ENCODE measurements at places on chromosomes 1 and 21.

GRCh38 chr1:45403298-45403697 lies 63.1 kb upstream of the MUTYH start:
- no peak for DNase-seq

GRCh38 chr1:22414244-22414751 lies 37.4 kb upstream of the ZBTB40 start:
- no peak for DNase-seq

DNA sequence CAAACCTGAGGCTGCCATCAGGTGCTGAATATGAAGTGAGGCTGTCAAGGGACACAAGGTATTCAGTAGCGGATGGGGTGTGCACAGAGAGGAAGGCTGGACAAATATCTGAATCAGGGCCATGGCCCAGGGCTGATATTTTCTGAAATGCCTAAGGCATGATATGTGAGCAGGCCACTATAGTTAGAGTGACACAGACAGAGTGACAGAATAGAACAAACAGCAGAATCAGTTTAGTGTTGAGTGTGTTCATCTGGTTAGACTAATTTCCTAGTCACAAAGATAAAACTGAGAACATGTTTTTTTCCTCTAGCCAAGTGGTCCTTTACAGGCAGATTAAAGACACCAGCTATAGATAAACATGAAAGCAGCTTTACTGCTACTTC lies 3.9 kb downstream of the OVAAL start:
- no peak for DNase-seq

DNA sequence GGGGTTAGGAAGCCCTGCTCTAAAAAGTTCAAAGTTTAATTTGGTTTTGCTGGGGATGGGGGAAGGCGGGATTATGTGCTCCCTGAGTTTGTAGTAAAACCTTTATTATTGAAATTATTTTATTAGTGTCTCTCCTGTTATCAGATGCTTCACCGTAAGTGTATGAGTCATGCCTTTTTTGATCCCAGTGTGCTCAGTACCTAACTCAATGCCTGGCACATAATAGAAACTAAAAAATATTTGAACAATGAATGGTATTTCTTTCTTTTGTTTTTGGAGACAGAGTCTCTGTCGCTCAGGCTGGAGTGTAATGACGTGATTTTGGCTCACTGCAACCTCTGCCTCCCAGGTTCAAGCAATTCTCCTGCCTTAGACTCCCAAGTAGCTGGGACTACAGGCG lies 6.4 kb downstream of the SNRPE start:
- DNase-seq: no peak

GRCh38 chr1:13794231-13795187 lies 94.5 kb downstream of the PRDM2 start:
- no peak for DNase-seq

DNA sequence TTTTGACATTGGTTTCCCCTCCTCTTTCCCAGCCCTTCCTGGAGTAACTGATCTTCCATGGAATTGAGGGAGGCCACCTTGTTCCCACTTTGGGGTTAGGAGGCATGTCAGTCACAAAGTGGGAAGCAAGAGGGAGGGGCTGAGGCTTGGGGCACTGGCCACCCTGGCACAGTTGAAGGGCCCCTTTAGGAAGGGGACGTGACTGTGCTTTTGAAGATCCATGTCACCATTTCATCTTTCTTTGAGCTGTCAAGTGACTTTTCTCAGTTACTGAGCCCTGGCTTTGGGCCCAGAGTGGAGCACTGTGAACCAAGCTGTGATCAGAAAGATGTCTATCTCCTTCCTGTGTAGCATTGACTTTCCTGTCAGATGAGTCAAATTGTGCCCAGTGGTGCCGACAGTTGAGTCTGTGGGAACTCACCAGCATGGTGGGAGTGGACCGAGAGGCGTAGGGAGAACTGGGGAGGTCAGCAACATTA lies 38.5 kb upstream of the TDRD10 start:
- DNase-seq: peak; percentile 44

DNA sequence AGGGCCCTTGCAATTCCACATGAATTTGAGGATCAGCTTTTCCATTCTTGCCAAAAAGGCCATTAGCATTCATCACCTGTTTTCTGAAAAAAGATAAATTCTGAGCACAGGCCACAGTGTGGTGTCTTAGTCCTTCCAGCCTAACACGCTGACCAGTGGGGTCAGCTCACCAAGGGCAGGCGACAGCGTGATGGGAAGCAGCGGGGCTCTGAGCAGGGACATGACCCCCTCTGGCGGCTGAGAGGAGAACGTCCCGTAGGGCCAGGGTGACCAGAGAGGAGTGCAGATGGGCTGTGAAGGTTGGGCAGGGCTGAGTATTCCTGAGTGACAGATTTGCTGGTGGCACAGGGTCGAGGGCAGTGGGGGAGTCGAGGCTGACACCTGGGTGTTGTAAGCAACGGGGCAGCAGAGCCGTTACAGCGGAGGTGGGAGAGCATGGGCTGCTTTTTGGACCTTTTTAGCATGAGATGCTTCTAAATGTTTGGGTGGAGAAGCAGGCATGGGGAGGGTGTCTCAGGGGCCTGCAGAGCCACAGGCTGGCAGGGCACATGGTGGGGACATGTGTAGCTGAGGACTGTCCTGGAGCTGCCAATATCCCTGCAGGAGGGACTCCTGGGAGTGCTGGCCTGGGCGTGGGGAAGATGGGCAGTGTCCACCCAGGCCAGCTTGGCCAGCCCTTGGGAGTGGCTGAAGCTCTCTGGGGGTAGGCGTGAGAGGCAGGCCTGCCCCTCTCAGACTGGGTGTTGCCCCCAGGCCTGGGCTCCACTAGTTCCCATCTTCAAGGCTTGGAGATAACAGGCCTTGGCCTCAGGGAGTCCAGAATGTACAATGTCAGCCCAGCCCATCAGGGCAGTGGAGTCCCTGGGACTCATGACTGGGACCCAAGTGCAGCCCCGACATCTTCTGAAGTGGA lies 8.6 kb upstream of the CALML6 start:
- peak; percentile 47 for DNase-seq

GRCh38 chr1:104259481-104259880 lies 509.8 kb downstream of the AMY1C start:
- no peak for DNase-seq

All from stimulated activated CD4-positive, alpha-beta T cell treated with anti-CD3 and anti-CD28 coated beads, Interleukin-1b, Interleukin-23, amount 100 ng/mL, for 4 hours (primary cell).